ENCODE measurements at places on chromosomes 2 and 18. TPM values are rescaled to one million over a fixed set of nuclear protein-coding genes. Genes with fewer than 3 reads are reported as not detected.

GRCh38 chr2:229815858-229816257 lies 101.5 kb upstream of the DNER start:
- DNase-seq = no peak

GRCh38 chr18:55316486-55317184 lies 271.4 kb downstream of the TCF4 start:
- no peak for DNase-seq

DNA sequence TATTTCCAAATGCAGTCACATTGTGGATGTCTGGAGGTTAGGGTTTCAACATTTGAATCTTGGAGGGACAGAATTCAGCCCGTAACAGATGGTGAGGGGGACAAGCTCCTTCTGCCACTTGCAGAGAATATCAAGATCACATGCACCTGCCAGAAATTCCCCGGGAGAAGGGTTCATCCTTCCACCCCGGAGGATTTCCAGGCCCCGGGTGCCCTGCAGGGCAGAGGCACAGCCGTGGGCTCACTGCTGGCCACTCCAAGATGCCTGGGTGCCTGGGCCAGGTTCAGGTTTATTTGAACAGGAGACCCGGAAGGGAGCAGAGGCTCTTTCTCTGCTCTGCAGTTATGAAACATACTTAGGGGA lies 38.2 kb upstream of the MGAT4A start:
- no peak for DNase-seq

GRCh38 chr2:136305517-136306192 lies 187.7 kb upstream of the CXCR4 start:
- DNase-seq = no peak

DNA sequence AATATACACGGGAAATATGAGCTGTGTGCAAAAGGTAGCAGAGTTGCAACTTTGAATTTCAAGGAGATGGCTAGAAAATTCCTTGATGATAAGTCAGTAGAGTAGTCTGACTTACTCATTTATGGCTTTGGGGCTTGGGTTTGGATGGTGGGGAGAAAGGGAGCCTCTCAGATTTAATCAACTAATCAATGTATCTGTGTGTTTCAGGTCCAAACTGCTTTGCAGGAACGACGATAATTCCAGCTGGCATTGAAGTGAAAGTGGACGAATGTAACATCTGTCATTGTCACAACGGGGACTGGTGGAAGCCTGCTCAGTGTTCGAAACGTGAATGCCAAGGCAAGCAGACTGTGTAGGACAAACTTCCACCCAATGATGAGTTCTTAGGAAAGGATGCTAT lies 164.6 kb downstream of the VWC2L start:
- no peak for DNase-seq

DNA sequence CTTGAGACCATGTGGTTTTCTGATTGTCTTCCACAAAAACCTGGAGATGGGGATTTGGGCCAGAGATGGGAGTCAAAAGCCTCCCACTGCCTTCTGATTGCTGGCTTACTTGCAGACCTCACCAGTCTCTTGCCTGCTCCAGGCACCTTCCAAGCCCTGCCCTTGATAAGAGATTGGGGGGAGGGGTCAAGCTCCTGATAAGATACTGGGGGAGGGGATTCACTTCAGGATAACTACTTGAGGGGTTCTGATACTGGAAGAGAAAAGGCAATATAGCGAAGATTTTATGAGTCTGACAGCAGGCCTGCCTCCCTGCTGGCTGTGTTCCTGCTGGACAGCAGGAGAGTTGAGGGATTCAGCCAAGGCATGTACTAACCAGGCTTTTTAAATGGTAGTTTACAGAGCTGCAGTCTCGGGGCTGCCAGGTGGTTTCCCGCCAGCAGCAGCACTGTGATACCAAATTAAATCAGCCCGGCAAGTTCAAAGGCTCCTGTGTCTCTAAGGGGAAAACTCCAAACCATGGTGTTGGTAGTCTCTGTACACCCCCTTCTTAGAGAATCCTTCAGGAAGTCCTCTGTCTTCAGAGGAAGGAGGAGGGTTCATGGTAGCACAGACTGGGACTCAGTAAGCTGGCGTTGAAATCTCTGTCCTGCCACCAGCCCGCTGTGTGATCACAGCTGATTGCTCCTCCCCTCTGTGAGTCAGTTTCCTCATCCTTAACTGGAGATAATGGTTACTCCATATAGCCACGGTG lies 58.3 kb downstream of the FBXO36 start:
- peak; percentile 51 for DNase-seq

DNA sequence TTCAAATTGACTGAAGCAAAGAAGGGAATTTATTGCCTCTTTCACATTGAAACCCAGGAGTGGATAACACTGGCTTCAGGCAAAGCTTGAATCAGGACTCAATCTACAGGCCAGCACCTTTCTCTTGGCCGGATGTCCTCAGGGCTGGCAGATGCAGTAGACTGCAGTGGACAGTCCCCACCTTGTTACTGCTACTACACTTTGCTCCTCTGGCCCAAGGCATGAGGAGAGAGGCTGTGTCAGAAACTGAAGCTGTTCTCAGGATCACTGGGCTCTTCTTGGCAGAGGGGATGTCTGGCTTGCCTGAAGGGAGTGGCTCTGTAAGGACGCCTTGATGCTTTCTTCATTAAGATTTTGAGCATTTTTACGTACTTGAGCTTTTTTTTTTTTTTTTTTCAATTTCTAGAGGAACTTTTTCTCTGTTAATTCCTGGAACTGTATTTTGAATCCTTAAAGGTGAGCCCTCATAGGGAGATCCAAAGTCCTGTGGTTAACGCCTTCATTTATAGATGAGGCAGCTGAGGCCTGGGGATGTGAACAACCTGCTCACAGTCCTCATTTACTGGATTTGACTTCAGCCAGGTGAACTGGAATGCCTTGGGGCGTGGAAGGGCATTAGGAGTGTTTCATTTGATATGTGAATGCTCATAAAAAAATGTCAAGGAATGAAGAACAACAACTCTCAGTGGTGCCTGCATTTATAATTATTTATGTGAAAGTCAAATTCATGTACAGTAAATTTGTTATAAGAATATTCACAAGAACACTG lies 36.6 kb downstream of the CASP10 start:
- DNase-seq = peak; percentile 33

- no peak for DNase-seq
Observed at GRCh38 chr2:138071720-138072719, 107.7 kb downstream of the HNMT start.

DNA sequence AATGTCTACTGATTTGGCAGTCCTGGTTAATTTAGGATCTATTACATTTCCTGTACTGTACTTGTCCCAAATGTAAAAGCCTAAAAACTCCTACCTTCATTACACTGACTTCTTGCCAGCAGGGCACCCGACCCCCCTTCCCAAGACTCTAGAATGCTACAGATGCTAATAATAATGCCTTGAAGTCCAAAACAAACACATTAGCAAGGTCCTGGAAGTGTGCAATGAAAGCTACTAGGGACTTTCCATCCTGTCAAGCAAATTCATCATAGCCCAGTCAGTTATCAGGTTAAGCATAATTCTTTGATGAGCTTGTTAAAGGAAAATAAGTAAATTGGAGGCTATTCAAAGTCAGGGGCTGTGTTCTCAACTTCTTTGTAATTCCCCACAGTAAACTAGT lies 115.3 kb upstream of the RBBP8 start:
- no peak for DNase-seq

- DNase-seq = no peak
Observed at GRCh38 chr2:215736653-215737290, 276.6 kb downstream of the MREG start.

DNA sequence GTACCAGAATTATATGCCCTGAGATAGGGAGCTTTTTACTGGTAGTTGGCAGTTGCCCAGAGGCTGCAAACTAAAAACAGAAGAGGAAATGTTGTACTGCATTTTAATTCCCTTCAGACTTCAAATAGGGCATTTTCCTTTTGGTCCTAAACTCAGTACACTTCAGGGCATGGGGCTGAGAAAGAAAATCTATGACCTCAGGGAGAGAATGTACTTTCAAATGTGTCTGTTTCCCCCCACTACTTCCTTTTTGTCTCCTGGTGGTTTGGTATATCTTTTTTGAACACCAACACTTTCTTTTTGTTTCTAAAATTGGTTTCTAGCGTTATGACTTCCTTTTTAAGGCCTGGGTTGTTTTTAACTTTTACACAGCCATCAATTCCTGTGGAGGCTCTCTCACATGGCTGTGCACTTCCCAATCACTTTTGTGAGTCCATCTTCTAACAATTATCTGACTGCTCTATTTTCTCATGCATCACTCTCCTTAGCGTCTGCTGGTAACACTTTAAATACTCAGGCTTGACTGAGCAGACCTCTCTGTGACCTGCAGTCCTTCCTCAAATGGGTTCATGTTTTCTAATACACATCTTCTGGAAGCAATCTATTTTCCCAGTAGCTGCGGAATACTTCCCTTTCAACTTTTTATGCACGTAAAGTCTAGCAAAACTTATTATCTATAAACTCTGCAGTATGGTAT lies 596.0 kb downstream of the LRP1B start:
- DNase-seq = no peak

DNA sequence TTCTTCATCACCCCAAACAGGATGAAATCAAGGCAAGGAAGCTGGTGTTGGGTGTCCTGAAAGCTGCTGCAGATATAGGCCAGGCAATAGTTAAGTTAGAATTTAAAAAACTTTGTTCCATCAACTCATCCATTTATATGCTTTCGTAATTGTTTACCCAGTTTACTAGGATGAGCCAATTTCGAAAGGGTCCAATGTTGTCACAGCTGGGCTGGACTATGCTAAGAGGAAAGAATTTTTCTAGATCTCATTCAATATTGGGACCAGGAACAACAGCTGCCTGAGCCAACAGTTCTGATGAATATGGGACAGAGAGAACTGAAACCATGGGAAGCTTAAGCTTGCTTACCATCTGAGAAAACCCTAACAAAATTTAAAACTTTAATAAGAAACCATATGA lies 21.6 kb upstream of the SP3 start:
- DNase-seq = peak; percentile 80

- no peak for DNase-seq
Observed at GRCh38 chr2:179449010-179449409, 184.4 kb upstream of the SESTD1 start.

GRCh38 chr18:9290156-9290555 lies 44.4 kb upstream of the TWSG1 start:
- no peak for DNase-seq

DNA sequence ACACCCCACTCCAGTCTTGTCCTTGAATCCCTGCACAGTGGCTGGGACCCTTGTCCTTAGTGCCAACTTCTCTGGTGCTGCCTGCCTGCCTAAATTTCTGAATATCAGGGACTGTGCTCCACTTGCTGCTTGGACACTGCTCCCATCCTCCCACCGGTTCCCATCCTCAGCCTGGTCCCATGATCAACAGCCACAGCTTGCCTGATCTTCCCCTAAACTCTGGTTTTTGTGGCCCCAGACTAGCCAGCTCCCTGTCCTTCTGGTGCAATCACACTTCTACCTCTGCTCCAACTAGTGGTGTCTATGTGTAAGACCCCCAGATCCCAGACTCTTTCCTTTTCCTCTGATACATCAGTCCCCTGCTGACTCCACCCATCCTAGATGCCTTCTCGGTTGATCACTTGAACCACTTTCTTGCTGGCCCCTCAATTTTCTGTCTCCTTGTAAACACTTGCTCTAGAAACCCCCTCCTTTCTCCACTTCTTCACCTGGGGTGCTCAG lies 37.2 kb upstream of the POLE4 start:
- DNase-seq = no peak

DNA sequence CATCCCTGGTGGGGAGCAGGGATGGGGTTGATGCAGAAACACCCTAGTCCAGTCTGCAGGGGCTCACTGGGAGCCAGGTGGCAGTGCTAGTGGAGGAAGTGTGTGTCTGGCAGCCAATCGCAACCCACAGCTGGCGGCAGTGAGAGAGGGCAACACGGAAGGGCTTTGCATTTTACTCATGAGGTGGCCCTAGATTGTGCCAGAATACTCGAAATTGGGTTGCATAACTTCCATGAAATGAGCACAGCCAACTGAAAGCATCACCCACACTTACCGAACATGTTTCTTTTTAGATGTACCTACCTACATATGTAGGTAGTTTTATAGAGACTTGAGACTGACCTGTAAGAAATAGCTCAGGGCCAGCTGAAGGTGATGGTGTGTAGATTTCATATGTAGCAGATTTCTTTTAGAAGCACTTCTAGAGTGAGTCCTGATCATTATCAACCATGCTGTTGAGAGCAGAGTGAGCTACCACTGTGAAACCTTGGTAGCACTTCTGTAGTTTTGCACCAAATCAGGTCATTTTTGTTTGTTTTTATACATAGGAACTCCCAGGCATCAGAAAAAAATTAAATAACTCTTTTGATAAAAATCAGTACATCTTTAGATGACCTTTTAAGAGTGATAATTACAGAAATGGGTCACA lies 13.0 kb downstream of the IL18R1 start:
- DNase-seq = no peak

- no peak for DNase-seq
Observed at GRCh38 chr2:163665817-163666216, 70.0 kb downstream of the FIGN start.

DNA sequence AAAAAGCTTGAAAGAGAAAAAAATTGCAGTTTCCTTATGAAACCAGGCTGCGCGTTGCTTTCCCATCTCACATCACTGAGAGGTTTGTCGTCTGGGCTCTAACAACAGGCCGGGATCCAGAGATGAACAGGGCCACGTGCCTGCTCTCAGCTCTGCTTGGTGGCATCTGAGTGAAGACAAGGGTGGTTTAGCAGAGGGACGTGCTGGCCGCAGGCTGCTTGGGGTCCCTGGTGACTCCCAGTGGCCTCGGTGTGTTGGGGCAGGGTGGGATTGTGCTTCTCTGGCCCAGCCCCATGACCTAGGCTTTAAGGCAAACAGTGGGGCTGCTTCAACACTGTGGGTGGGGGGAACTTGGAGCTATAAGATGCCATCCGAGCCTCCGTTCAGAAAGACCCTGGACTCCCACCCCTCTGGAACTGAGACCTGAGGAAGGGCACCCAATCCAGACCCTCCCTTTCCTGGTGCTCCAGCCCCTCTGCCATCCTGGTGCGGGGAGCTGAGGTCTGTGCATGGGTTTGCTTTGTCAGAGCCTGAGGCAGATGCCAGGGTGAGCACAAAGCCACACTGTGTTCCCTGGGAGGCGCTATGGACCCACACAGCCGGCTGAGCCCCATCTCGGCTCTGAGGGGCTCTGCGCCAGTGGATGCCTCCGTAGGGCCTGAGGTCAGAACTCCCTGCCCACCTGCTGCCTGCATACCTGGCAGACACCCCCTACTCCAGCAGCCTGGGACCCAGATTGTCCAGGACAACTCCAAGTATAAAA lies 18.4 kb upstream of the HPCAL1 start:
- no peak for DNase-seq

- DNase-seq = no peak
Observed at GRCh38 chr2:172596776-172597175, 40.9 kb downstream of the PDK1 start.

The NAT8 gene
- total RNA-seq = 26.3 TPM

The GPR75 gene
- total RNA-seq = 1.6 TPM

The TMEM17 gene
- total RNA-seq = 0.50 TPM

The PLB1 gene
- 0.45 TPM for total RNA-seq

The KRTCAP3 gene
- 7.1 TPM for total RNA-seq

The REG1A gene
- total RNA-seq = 8.9 TPM

The ZC3H15 gene
- total RNA-seq = 20.0 TPM

The UGGT1 gene
- total RNA-seq = 33.0 TPM

The MAP3K19 gene
- total RNA-seq = not detected

The MC4R gene
- not detected for total RNA-seq
